ENCODE measurements at places on chromosomes 5 and 9.

DNA sequence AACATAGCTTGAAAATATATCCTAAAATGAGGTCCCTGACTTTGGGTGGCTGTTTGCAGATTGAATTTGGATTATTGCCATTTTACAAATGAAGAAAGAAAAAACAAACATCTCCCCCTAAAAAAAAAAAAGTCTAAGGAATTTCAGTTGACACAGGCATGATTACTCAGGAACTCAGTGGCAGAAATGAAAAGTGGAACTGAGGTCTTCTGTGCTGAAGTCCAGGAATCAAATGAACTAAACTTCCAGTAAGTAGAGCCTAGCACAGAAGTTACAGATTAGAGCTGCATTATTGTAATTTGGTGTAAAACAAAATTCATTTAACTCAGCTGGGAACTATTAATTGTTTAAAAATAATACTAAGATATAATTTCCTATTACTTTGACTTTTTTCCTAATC, 26.7 kb downstream of the FAM170A start:
- no peak for DNase-seq

GRCh38 chr5:53052499-53052898, 57.1 kb downstream of the MOCS2 start:
- no peak for DNase-seq

DNA sequence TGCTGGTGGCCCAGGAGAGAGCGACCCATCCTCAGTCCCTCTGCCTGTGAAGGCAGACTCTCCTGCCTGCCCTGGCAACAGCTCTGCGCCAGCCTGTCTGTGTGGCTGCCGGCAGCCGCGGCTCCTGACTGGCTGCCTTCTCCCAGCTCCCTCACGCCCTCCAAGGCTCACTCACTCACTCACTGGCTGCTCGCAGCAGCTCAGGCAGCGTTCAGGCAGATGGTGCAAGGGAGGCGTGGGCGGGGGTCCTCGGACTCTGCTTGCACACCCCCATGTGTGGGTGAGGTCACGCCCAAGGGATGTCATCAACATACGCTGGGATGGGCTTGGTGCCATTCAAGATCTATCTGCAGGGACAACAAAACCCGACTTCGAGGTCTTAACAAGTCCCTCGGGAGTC, 66.7 kb downstream of the DAB2IP start:
- DNase-seq, result no peak

GRCh38 chr5:146027751-146028150, 77.6 kb downstream of the PLAC8L1 start:
- DNase-seq, result no peak

- DNase-seq, result no peak
Observed at GRCh38 chr5:107370396-107370968, 300.3 kb downstream of the EFNA5 start.

DNA sequence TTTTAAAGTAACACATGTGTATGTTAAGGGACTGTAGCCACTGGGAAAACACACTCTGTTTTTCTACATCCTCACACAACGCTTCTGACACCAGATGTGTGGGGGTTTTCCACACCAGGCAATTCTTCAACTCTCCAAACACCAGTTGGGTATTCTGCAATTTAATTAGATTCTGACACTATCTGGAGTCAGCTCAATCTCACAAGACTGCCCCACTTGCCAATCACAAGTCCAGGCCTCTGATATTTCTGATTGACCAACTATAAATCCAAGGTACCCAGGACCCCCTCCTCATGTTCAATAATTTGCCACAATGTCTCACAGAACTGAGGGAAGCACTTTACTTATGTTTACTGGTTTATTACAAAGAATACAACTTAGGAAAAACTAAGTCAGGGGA, 60.5 kb upstream of the CTXN3 start:
- DNase-seq, result no peak

DNA sequence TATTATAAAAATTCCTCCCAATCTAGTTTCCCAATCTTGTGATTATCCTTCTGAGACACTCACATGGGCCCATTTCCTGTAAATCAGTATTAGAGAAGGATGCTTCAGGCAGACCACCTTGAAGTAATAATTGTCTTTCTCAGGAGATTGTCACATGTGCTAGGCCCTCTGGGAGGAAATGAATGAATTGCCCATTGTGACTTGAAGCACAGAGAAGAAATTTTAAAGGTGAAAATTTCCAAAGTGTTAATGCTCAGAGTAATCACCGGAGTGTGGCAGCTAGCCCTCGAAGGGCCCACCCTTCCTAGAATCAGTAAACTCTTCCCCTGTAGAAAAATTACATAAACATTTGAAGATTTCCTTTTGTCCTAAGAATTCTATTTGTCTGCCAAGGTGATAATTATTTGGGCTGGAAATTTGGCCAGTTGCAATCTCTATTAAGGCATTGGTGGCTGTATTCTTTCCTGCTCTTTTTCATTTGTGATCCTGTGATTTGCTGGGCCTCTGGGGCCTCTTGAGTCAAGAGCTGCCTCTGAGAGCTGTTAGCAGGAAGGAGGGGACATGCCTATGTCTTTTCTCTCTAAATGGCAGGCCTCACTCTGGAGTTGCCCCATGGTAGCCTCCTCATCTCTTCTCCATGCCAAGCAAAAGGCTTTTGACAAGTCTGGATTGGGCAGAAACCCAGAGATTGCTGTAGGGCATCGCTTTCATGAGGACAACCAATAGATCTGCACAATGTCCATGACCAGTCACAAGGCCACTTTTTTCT, 371.5 kb upstream of the ACTBL2 start:
- DNase-seq, result no peak

DNA sequence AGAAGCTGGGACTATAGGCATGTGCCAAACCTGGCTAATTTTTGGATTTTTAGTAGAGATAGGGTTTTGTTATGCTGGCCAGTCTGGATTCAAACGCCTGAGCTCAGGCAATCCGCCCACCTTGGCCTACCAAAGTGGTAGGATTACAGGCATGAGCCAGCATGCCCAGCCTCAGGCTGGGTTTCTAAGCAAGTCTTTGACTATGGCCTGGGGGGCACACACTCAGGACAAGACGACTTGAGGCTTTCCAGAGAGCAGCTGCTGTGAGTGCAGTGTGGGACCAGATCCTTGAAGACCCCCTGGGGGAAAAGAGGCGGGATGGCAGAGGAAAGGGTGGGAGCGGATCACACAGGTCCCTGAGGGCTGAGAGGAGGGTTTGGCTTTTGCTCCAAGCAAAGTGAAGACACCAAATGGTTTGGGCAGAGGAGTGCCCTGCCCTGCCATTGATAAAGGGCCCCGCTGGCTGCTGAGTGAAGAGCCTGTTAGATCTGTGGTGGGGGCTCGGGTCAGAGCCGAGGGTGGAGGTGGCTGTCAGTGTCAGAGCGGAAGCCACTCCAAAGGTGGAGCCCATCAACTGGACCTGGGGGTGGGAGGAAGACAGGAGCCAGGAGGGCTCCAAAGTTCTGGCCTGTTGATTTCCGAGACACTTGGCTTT, 46.8 kb upstream of the FUBP3 start:
- no peak for DNase-seq

GRCh38 chr5:173324115-173325001, 3.9 kb downstream of the STC2 start:
- no peak for DNase-seq

GRCh38 chr5:14146725-14147124, 3.6 kb downstream of the TRIO start:
- no peak for DNase-seq

DNA sequence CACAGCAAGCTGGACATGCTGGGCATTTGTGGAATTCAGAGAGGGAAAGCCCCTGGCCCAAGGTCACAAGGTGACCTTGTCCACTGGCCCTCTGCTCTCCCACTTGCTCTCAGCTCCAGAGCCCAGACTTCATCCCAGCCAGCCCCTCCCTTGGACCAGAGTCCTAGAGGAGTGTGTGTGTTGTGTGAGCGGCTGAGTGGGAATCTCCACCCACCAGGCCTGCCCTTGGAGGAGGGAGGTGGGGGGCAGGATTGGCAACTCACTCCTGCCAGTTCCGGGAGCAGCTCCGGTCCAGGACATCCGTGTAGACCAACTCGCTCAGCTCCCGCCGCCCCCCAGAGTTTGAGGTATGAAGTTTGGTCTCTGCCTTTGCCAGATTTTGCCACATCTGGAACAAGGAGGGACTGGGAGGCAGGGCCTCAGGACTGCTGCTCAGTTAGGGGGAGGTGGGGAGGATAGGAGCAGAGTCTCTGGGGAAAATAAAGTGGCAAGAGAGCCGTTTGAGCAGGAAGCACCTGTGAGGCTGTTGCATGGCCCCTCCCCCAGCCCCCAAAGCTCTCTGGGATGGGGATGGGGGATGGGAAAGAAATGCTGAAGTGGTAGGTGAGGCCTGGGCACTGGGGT, 1.4 kb downstream of the MZB1 start:
- no peak for DNase-seq

DNA sequence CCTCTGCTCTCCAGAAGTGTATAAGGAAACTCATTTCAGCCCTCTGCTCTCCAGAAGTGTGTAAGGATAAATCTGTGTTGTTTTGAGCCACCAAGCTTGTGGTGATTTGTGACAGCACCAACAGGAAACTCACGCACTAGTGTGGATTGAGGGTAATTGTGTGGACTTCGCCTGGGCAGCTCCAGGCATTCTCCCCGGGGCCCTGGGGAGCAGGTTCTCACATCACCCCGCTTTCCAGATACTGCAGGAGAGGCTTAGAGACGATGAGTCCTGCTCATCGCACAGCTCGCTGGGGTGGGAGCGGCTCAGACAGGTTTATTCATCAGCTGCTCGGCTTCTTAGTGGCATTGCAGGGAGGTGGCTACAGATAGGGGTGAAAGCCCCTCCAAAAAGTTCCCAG, 38.4 kb upstream of the RNF130 start:
- no peak for DNase-seq

DNA sequence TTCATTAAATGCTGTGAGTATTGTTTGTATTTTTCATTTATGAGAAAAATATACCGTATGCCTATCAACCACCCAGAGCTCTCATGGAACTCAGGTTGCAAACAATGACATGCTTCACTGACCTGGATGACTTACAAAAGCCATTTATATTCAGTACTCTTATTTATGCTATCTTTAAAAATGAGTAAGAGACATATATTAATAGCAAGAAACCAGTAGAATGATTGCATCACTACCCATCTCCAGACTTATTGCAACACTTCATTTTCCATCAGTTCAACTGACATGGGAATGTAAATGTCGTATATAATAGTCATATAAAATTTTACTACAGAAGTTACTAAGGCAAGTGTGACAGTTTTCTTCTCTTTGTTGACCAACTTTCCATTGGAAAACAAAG, 69.1 kb downstream of the OTP start:
- no peak for DNase-seq

DNA sequence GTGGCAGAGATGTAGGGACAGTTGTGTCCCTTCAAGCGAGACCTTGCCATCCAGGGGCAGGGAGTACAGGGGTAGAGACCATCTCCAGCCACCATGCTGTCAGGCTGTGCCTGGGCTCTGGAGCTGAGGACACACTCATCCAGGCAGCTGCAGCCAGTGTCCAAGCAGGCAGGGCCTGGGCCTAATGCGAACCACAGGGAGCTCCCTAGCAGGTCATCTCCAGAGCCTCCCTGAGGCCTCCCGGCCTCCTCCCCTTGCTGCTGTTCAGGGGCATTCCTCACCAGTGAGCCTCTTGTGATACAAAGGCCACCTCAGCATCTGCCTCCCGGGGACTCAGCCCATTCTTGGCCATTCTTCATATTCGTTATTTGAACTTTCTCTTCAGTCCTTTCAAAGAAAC, 35.0 kb downstream of the TPPP start:
- DNase-seq, result no peak

DNA sequence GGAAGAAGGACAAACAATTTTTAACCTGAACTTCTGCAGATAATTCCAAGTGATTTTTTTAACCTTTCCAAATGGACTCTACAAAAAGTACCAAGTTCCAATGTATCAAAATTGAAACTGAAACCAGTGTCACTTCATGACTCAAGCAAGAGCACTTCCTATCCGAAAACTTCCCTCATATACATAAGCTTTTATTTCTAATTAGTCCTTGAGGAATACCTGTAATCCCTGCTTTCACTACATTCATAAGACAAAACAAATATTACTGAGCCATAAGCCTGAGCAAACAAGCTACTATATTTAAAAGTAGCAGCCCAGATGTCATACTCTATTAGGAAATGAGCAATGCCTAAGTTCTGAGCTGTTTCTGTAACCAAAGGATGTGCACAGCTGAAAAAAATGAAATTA, 224.4 kb downstream of the EBF1 start:
- DNase-seq, result no peak

GRCh38 chr9:70438341-70438928, 24.0 kb upstream of the KLF9 start:
- DNase-seq, result no peak
